ENCODE measurements at places on chromosomes 4 and X.

DNA sequence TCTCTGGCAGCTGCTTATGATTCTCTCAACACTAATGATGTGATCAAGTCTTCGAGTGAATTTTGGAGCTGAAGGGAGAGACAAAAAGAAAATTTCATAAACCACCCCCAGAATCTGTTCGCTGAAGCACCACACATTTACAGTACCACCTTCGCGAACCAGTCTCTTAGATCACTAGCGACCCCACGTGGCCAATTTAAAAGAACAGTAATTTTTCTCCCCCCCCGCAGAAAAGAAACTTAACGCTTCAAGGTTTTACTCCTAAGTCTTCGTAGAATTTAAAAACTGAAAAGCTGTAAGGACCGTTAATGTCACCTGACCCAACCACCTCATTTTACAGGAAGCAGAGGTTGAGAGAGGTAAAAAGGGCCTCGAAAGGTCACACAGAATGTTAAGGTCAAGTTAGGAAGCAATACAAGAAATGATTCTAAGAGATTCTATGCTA, 187.5 kb downstream of the QDPR start:
- peak; percentile 5 for DNase-seq

- no peak for DNase-seq
Measured at GRCh38 chr4:150216726-150217125, 138.5 kb downstream of the DCLK2 start.

DNA sequence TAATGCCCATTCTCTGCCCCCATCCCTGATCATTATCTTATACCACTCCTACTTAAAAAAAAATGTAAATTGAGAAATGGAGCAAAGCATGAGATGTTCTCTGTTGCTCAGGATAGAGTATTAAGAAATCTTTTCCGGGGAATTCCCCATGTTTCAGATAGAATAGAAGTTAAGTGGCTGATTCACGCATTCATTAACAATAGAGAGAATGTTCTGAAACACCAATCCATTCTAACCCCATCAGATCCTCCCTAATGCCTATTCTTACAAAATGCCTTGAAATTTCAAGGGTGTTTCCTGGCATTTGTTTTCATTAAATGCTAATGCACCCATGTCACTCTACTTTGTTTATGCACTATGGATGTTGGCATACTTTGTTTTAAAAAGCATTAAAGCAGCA, 101.1 kb downstream of the AREG start:
- DNase-seq: no peak

GRCh38 chr4:98283219-98284189, 22.3 kb downstream of the RAP1GDS1 start:
- DNase-seq: no peak

GRCh38 chrX:44915361-44915868, 42.4 kb downstream of the KDM6A start:
- no peak for DNase-seq

DNA sequence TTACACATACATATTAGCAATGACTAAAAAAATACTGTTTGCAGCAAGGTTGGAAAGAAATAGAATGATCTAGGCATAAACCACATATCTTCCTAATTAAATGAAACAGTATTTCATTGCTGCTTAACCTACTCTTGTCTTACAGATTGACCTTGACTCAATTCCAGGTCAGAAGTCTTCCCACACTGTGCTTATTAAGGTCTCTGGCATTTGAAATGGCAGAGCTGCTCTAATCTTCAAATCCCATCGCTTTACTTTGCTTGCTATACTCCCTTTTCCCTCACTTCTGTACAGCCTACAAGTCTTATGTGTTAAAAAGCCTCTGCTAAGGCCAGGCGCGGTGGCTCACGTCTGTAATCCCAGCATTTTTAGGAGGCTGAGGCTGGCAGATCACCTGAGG, 424.5 kb downstream of the RPA4 start:
- DNase-seq: no peak
